ENCODE measurements at places on chromosomes 3 and 15. TPM values are rescaled to one million over a fixed set of nuclear protein-coding genes. Genes with fewer than 3 reads are reported as not detected.

Gene PLA1A
- 0.86 TPM for total RNA-seq

Gene ZNF80
- not detected for total RNA-seq

Gene LRRC31
- not detected for total RNA-seq

Gene CELSR3
- 7.4 TPM for total RNA-seq

Gene FYTTD1
- 67.2 TPM for total RNA-seq

Gene PTPN23
- 60.8 TPM for total RNA-seq

Gene TUSC7
- not detected for total RNA-seq

Gene SUCNR1
- not detected for total RNA-seq

Gene PRSS50
- not detected for total RNA-seq

Gene OXTR
- 24.0 TPM for total RNA-seq

Gene HHLA2
- not detected for total RNA-seq

Gene NEK10
- total RNA-seq, result 10.1 TPM

Gene NR2E3
- not detected for total RNA-seq

Gene C3orf70
- total RNA-seq, result 5.0 TPM

Gene MESP2
- not detected for total RNA-seq

Gene TNIK
- total RNA-seq, result 15.5 TPM

Gene KBTBD13
- not detected for total RNA-seq

Gene SENP8
- total RNA-seq, result 4.6 TPM

Gene FANCD2OS
- not detected for total RNA-seq

Gene CEP19
- total RNA-seq, result 4.1 TPM

Gene GOLGA6D
- not detected for total RNA-seq

Gene LRRC49
- 12.5 TPM for total RNA-seq

Gene WDR93
- not detected for total RNA-seq

Gene RPN1
- 228 TPM for total RNA-seq

Gene CHCHD6
- total RNA-seq, result 13.1 TPM

Gene CYP1A1
- total RNA-seq, result 0.18 TPM

All from osteocyte (in vitro differentiated cells).